Activated gamma-delta T cell (primary cell): ENCODE measurements at places on chromosomes 1 and 21.

DNA sequence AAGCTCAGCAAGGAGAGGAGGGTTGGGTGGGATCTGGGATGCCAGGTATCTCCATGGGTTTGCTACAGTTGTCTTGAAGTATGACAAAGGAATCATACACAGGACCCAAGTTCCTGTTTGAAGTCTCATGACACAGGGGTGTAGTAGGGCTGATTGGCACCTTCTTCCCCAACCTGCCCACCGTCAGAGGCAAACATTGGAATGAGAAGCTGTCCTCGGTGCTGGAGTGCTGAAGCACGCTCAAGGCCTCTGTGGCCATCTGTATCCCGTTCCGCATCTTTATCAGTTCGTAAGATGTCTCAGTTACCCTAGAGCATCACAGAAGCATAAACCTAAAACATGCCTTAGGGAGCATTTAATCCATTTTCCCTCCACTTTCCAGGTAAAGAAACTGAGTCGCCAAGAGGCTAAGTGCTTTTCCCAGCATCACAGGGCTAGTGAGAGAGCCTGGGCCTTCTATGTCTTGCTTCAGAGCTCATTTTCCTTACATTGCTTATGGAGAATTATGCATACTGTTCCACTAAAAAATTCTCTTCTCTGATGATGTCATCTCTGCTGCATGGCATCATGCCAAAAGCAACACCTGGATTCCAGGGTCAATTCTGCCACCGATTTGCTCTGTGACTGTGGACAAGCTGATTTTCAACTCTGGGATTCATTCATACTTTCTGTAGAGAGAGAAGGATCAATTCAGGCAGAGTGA is 34.2 kb downstream of the VWA5B1 start:
- DNase-seq: no peak

- DNase-seq: no peak
Observed at GRCh38 chr1:29383746-29384371, 147.5 kb downstream of the PTPRU start.

GRCh38 chr1:1510912-1511532 is 940 bp upstream of the ATAD3A start:
- DNase-seq: no peak

- DNase-seq: no peak
Observed at GRCh38 chr1:46717654-46718053, 1.3 kb downstream of the EFCAB14 start.

GRCh38 chr1:224678168-224678567 is 62.1 kb downstream of the CNIH3 start:
- no peak for DNase-seq

GRCh38 chr1:197304638-197305200 is 36.7 kb downstream of the CRB1 start:
- no peak for DNase-seq

GRCh38 chr1:27455139-27455811 is 34.7 kb downstream of the WASF2 start:
- no peak for DNase-seq

- DNase-seq: no peak
Observed at GRCh38 chr1:53303726-53304515, 23.9 kb downstream of the LRP8 start.

DNA sequence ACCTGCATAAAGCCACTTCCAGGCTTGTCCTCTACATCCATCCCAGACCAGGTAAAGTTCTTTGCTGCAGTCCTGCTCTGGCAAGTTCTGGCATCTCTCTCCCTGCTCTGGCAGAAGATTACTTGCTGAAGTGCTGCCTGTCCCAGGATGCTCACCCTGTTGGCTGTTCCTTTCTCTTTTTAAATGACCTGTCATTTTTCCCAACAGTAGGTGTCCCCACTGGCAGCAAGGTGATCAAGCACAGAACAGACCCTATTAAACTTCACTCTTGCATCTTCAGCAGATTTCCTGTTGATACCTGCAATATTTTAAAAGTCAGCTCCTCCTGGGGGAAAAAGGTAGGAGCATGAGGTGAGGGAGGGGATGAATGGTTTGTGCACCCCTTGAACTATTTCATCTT is 332.6 kb downstream of the PBX1 start:
- DNase-seq: no peak

- DNase-seq: no peak
Observed at GRCh38 chr1:238063454-238063853, 172.7 kb upstream of the ZP4 start.

- DNase-seq: no peak
Observed at GRCh38 chr1:107132195-107132594, 8.6 kb upstream of the NTNG1 start.

DNA sequence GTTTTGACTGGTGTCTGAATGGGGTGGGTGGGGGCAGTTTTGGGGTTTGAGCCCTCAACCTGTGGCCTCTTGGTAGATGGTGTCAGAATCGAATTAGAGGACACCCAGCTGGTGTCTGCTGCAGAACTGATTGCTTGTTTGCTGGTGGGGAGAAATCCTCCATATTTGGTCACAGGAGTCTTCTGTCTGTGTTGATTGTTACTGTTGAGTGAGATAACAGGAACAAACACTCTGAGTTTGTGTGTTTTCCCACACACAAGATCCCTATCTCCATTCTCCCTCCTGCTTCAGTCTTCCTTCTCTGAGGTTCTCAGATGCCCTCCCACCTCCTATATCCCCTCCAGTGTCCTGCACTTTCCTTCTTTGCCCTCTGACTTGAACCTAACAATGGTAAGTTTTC is 19.1 kb upstream of the CGN start:
- DNase-seq: no peak

- no peak for DNase-seq
Observed at GRCh38 chr1:65289449-65289848, 19.9 kb upstream of the DNAJC6 start.

DNA sequence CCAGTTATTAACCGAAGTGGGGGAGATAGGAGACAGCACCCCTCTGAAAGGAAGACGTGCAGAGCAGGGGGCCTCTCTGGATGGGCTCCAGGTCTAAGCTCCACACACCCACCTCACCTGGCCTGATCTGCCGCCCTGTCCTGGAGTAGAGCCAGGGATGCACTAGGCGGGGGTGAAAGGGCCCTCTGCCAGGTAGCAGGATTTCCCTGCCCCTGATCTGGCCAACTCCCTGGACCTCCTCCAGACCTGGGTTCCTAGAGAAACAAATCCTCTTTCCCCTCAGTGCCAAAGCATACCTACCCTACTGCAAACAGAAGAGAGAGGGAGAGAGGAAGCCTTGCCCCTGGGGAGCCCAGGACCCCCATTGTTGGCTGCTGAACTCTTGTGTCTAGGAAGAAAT is 2.0 kb downstream of the CRABP2 start:
- no peak for DNase-seq

DNA sequence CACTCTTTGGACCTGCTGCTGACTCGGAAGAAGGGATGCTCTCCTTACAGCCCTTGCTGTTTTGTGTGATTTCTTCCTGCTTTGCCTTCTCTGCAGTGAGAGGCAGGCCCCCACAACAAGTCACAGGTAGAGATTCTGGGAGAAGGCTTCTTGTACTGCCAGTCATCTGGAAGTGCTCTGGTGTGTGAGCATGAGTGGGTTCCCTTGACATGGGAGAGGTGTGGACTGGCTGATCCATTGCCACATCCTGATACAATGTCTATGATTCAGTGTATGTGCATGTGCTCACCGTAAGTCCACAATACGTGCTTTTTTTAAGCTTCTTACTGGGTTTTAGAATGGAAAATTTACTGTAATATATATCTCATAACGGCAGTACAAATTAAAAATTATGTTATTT is 46.0 kb upstream of the PLA2G4A start:
- no peak for DNase-seq

GRCh38 chr1:22207511-22208267 is 64.8 kb upstream of the WNT4 start:
- no peak for DNase-seq

DNA sequence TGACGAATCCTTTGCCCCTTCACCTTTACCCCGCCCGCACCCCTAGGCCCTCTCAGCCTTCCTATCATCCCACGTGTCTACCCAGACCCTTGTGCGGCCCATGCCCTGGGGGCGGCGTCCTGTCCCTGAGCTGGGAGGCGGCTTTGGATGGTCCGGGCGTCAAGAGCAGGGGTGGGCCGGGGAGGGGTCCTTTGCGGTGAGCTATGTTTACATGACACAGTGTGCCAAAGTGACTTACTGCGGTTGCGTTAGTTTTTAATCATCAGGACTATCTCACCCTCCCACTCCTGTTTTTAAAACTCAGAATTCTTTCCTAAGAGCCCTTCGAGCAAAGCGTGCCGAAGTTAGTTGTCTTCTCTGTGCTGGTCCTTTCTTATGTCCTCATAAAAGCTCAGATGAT is 144.6 kb downstream of the PGBD5 start:
- DNase-seq: no peak

DNA sequence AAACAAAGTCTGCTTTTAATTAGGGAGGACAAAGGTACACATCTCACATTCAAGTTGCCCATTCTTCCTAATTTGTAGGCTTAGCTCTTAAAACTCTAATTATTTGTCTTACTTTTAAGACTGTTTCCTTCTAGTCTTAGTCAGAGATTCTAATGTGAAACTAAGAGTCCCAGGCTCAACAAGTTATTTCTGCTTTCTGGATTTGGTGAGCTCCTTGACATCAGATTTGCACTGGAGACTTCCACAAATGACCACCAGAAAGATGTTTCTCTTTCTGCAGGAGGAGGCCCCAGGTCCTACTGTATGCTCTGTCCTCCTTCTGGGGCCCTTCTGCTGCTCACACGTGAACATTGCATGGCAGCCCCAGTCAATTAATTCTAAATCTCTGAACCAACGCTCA is 194.2 kb upstream of the JUN start:
- DNase-seq: no peak

DNA sequence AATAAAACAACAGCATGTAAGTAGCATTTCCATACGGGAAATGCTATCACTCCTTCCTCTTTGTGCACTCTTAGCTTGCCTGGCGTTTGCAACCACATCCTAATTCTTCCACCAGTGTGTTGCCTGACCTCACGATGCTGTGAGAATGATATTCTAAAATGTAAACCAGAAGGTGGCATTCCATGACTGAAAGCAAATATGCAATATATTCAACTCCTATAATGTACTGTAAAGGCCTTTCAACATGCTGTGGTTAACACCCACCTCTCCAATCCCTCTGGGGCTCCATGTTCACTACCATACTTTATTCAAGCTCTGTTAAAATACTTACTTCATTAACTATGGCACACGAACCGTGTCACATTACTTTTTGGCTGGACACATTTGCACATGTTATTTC is 420.6 kb upstream of the DEPDC1 start:
- DNase-seq: no peak

DNA sequence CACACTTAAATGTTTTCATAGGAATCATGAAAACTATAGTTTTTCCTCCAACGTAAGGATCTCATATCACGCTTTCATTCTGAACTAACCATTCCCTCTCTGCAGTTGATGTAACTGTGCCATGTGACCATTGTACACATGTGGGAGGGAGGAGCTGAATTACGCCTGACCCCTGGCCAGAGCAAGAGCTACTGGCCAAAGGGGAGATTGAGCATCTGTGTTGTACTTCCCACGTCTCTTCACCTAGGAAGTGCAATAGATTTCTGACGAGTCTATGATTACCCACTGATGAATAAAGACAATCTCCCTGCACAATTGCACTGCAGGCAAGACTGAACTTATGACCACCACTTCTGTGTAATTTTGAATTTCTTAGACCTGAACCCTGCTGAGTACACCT is 24.0 kb downstream of the PTPRC start:
- DNase-seq: no peak

- DNase-seq: no peak
Observed at GRCh38 chr1:241645199-241645598, 5.0 kb upstream of the CHML start.

DNA sequence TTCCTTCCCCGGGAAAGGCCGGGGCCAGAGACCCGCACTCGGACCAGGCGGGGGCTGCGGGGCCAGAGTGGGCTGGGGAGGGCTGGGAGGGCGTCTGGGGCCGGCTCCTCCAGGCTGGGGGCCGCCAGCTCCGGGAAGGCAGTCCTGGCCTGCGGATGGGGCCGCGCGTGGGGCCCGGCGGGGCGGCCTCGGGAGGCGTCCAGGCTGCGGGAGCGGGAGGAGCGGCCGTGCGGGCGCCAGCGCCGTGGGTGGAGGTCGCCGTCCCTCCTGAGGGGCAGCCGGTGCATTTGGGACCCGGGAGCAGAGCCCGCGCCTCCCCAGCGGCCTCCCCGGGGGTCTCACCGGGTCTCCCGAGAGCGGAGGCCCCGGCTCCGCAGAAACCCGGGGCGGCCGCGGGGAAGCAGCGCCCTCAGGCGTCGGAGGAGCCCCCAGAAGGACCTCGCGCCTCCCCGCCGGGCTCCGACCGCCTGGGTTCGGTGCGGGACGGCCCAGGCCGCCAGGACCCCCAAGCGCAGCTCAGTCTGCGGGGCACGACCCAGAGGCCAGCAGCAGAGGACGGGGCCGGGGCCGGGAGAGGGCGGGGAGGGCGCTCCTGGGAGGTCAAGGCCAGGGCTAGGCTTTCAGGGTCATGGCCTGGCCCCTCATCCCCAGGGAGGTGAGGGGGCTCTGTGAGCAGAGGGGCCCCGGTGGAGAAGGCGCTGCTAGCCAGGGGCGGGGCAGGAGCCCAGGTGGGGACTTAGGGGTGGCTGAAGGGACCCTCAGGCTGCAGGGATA is 7.2 kb upstream of the SLX9 start:
- DNase-seq: peak; percentile 47

GRCh38 chr1:31857863-31858262 is 42.0 kb upstream of the SPOCD1 start:
- no peak for DNase-seq

GRCh38 chr1:115411371-115412063 is 73.5 kb upstream of the NGF start:
- DNase-seq: no peak

GRCh38 chr1:42370876-42371549 is 9.6 kb upstream of the RIMKLA start:
- no peak for DNase-seq

- no peak for DNase-seq
Observed at GRCh38 chr1:239443361-239443760, 57.0 kb downstream of the CHRM3 start.

- DNase-seq: no peak
Observed at GRCh38 chr1:109307274-109308021, 637 bp upstream of the MYBPHL start.

- DNase-seq: no peak
Observed at GRCh38 chr1:167109125-167109524, 15.2 kb downstream of the STYXL2 start.

DNA sequence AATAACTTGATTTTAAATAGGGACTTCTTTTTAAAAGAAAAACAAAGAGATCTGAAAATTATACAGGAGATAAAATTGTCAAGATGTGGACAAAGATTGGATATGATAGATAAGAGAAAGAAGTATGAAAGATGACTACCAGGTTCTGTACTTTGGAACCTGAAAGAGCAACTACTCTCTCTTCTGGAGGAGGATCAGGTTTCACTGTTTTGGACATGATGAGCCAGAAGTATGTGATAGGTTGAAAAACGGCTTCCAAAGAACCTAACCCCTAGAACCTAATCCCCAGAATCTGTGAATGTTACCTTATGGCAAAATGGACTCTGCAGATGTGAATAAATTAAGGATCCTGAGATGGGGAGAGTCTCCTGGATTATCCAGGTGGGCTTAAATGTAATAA is 26.2 kb downstream of the RSBN1 start:
- DNase-seq: no peak

- DNase-seq: no peak
Observed at GRCh38 chr1:66350001-66350547, 183.9 kb upstream of the SGIP1 start.
